ENCODE measurements at places on chromosomes 2 and 18.

GRCh38 chr2:66252109-66252508 is 182.8 kb upstream of the MEIS1 start:
- DNase-seq: no peak

DNA sequence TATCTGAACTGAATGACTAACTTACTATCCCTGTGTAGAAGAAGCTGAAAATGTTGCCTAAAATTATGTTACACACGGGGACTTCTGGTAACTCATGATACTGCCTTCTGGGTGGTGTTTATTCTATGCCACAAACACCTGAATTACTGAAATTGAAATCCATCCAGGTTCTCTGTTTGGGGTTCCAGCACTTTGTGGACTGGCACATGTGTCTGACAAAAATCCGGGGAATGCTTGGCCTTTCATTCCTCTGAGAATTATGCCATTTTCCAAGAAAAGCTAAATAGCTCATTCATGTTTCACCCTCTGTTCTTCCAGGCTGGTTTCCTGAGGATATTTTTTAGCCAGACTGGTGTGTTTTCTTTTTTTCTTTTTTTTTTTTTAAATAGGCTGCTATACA is 59.5 kb upstream of the POU3F3 start:
- no peak for DNase-seq

DNA sequence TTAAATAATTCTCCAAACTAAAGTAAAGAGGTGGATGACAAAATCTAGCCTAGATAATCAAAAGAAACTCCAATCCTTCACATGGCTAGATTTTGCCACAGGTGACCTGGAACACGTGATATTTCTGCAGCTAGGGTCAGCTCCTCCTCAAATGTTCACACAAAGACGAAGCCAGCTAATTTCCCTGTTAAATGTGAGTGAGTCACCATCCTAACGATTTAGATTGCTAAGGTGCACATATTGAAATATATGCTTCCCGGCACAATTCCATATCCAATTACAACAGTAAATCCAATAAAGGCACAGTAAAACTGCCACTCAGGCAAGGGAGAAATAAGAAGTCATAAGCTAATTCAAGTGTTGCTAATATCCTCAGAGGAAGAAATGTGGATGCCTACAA is 28.7 kb downstream of the IKZF2 start:
- no peak for DNase-seq

DNA sequence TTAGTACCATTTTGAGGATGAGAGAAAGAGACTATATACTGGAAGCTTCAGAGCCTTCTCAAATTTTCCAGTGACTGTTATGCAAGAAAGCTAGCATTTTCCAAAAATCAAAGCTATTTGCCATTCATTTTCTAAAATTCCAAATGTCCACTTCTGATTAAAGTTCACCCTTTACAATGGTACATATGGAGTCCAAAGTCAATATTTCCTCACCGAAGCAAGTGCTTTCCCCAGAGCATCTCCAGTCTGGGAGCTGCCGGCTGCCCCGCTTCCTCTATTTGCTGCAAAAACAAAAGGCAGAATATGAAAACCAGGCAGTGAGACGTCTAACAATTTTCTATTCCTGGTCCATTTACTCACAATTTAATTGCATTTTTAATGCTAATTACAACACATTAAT is 302.0 kb upstream of the CCDC68 start:
- no peak for DNase-seq

GRCh38 chr2:179614121-179614520 is 247.3 kb downstream of the ZNF385B start:
- DNase-seq: no peak

DNA sequence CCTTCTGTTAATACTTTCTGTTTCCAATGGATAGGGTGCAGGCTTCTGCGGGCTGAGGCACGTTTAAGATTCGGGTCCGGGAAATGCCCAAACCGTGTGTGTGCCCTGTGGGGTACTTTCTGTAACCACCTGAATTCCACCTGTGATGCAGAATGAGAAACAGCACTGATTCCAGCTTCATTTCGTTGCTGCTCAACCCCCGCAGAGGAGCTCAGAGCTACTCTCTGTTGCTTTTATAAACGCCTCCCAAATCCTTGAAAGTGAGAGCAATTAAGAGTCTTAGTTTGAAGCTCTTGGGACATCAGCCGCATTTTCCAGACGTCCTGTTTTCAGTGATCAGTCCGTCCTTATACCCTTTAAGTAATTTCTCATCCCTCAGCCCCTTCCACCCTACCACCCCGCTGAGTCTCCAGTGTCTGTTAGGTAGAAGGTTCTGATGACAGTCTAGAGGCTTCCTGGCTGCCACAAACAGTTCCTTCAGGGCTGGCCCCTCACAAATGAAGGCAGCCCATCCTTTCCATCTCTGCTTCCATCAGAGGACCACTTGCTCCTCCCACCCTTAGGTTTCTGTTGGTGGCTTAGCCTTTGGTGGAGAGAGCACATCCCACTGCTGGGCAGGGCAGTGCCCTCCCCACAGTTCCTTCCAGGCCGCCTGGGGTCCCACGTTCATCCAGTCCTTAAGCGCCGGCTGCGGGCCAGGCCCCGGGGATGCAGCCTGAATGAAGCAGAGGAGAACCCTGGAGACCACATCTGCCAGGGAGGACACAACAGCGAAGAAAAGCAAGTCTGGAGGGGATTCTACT is 230.1 kb downstream of the SEPTIN10 start:
- DNase-seq: no peak

GRCh38 chr18:28974504-28974903 is 797.6 kb upstream of the CDH2 start:
- DNase-seq: no peak

DNA sequence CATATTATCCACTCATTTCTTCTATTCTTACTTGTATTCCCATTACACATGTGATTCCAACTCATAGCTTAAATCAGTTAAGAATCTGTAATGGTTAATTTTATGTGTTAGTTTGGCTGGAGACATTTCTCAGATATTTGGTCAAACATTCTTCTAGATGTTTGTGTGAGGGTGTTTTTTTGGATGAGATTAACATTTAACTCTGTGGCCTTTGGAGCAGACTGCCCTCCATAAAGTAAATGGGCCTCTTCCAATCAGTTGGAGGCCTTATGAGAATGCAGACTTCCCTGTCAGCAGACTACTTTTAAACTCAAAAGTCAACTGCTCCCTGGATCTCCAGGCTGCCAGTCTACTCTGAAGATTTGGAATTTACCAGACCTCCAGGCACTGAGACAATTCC is 976.8 kb upstream of the ACVR2A start:
- DNase-seq: no peak

- no peak for DNase-seq
These were observed 256.5 kb downstream of the CELF4 start for GRCh38 chr18:37309059-37309458.

DNA sequence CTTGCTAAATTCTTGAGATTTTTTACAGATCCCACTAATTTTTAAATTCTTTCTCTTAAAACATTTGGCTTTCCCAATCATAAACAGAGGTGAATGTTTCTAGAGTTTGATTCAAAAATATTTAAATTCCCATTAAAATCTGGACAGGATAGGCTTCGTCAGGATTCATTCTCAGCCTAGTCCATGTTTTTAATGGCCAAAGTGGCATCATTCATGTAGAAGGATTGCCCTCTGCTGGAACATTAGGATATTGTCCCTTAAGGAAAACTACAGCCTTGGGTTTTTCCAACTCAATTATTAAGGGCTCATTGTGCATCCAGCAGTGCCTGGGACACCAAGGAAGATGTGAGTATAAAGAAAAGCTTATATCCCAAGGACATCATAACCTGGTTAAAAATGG is 71.7 kb downstream of the TPGS2 start:
- DNase-seq: no peak

GRCh38 chr2:25983735-25984134 is 1.4 kb upstream of the KIF3C start:
- no peak for DNase-seq

- DNase-seq: no peak
These were observed 552.9 kb downstream of the TDRD15 start for GRCh38 chr2:21676676-21677075.

GRCh38 chr2:240133401-240133800 is 2.7 kb downstream of the COPS9 start:
- DNase-seq: no peak

- DNase-seq: no peak
These were observed 199.4 kb downstream of the IRS1 start for GRCh38 chr2:226600184-226600583.

DNA sequence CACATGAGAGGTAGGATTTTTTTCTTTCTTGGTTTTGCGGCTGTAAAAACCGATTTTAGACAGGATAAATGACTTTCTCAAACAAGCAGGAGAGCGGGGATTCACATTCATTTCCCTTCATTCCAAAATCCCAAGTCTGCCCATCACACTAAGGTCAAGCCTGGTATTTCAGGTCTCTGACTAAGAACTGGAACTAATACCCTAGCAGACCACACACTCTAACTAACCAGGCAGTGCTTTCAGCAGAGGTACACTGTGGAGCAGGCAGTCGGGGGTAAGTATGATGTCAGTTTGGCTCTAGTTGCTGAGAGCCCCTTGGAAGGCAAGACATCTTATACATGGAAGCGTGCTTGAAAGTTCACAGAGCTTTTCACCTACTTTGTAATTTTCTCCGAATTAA is 128.1 kb upstream of the LHCGR start:
- DNase-seq: peak; percentile 67

- peak; percentile 21 for DNase-seq
These were observed 390.1 kb upstream of the TRIB2 start for GRCh38 chr2:12326449-12327190.

DNA sequence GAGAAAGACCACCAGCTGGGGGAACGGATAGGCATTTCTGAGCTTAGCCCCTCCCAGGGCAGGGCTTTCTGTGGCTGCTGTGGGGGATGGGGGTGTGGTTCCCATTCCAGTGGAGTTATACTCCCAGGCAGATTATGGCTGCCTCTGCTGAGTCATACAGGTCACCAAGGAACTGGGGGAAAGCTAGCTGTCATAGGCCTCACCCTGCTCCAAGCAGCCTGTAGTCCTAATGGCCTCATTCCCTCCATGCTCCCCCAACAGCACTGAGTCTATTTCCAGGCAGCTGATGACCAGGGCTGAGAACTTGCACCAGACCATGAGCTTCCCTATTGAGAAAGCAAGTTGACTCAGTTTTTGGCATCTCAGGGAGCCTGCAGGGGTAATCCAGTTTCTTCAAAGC is 87.1 kb downstream of the GPR39 start:
- no peak for DNase-seq

GRCh38 chr18:78454221-78454620 is 525.4 kb upstream of the SALL3 start:
- no peak for DNase-seq

- DNase-seq: no peak
These were observed 5.2 kb downstream of the SKOR2 start for GRCh38 chr18:47246027-47246971.

GRCh38 chr2:239605409-239605808 is 204.6 kb upstream of the HDAC4 start:
- no peak for DNase-seq

DNA sequence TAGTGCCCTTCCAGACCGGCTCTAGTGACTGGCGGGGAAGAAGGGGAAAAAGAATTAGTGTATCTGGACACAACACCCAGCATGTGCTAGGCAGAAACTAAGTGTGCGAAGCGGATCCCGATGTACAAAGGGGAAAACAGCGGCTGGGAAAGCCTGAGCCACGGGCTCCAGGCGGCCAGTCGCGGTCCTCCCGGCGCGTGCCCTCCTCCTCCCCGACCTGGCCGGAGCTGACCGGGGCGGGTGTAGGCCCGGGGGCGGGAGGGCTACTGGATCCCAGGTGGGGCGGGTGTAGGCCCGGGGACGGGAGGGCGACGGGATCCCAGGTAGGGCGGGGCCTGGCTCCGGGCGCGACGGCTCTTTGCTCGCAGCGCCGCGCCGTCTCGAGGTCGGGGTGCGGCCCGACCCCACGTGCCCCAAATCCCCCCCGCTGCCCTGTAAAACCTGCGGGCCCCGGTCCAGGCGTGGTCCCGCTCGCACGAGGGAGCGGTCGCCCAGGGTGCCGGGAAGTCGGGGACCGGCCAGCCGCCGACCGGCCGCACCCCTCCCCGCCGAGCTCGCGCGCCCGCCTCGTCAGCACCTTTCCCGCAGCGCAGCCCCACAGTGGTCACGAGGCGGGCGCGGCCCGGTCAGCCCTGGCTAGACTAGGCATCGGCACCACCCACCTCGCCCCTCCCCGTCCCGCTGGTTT is 48.8 kb downstream of the C2orf42 start:
- peak; percentile 80 for DNase-seq

GRCh38 chr2:95039363-95039762 is 13.9 kb downstream of the MAL start:
- DNase-seq: no peak

DNA sequence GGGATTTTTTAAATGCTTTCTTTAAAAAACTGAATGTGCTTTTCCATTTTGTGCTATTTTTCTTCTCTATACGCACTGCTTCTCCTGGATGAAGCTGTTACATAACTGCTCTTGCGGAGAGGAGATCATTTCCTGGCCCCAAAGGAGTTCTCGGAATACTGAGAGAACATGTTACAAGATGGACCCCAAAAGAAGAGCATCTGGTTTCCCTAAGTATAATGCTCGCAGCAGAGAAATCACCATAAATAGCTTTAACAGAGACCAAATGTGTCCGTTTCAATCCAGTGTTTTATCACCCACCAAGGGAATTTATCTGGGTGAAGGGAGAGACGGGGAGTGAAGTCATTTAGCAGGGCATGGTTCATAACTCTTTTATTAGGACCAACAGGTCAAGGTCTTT is 80.1 kb downstream of the RBM43 start:
- no peak for DNase-seq

DNA sequence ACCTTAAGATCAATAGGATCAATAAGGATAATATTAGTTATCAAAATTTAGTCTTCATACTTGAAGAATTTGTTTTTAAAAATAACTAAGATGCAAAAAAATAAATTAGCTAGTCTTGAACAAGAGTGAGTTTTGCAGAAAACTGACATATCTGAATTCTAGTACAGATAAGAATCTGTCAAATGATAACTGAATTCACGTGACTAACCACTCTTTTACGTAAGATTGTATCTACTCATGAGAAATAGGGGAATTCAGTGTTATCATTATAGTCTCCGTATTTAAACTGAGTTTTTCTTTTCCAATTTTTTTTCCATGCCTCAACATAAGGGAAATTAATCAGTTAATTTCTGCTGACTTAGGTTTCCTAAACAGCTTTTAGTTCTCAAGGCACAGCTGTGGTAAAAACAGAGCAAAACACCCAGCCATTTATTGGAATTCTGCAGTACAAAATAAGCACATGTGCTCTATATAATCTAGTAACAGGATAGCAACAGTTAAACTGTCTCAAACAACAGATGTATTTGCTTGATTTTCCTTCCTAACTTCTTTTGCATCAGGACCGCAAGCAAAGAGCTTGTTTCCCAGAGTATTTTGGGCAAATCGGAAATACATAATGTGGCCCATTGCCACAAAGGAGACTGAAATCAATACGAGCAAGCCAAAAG is 19.1 kb downstream of the SLC40A1 start:
- no peak for DNase-seq

Measured in WERI-Rb-1 (cell line).